ENCODE measurements at places on chromosomes 3 and 15.
A peak's percentile ranks its signal among the peaks of the same experiment; 100 is the strongest.

- no peak for DNase-seq
These were observed 425.1 kb upstream of the ROBO1 start for GRCh38 chr3:80192936-80193335.

DNA sequence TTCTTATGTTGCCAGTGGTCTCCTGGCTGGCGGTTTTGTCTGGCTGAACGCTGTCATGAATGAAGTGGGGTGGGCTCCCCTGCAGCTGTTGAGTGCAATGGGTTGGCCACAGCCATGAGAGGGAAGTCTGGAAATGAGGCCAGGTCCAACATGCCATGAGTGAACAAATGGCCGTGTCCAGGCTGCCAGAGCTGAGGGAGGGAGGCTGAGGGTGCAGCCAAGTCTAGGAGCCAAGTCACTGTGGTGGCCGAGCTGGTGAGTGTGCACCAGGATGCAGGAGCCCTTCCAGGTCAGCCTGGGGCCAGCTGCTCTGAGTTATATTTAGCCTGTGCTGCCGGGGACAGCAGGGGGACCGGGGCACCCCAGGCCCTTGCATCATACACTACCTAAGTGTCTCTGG, 24.7 kb upstream of the PRR23E start:
- DNase-seq, result no peak

DNA sequence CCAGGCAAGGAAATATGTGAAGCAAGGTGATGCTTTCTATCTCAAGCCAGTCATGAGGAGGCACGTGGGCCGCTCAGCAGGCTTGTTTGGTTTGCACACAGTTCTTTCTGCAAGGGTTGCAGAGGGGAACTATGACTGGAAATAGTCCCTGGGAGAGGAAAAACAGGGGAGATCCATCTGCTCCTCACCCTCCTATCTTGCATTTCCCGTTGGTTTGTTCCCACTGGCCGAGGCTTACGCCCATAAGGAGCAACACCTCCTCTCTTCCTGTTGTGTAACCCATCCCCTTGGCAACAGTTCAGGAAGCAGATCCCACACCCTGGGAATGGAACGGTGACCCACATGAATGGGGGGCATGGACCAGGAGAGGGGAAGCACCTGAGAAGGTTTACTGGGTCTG, 72.1 kb upstream of the MAGI1 start:
- DNase-seq, result no peak

DNA sequence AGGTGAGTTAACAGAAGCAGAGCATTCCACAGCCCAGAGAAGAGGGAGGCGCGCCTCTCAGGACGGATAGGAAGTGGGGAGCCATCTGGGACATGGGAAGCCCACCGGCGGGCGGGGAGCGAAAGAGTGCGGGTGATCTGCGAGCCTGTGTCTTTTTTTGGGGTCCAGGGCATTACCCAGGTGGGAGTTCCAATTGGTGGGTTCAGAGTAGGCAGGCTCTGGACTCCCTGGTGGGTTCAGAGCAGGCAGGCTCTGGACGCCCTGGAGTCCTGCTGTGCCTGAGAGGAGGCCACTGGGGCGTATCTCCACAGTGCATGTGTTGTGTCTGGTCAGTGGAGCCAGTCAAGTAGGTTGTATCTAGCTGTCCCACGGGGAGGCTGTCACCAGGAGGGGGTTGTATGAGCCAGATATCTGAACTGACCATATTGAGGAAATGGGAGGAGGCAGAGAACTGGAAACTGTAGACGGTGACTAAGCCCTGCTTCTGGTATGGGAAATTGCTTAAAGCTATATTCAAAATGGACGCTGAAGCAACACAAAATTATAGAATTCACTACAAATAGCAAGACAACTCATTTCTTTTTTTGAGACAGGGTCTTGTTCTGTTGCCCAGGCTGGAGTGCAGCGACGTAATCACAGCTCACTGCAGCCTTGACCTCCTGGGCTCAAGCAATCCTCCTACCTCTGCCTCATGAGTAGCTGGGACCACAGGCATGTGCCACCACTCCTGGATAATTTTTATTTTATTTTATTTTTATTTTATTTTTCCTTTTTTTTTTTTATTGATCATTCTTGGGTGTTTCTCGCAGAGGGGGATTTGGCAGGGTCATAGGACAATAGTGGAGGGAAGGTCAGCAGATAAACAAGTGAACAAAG, 34.5 kb upstream of the CHST2 start:
- peak; percentile 60 for DNase-seq

DNA sequence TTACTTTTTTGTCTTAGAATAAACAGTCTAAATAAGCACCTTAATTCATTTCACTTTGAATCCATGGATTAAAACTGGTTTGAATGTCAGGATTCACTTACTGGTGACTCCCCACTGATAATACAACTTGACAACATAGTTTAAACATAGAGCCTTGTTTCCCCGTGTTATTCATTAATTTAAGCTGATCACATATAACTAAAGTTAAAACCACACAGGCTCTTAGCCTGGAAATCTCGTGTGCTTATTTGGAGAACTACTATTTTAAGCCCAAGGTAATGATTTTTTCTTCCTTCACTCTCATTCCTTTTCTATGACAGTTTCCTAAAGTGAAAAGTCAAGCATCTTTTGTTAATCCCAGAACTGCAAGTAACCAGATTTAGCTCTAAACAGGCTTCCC, 64.2 kb downstream of the HACD2 start:
- DNase-seq, result no peak

DNA sequence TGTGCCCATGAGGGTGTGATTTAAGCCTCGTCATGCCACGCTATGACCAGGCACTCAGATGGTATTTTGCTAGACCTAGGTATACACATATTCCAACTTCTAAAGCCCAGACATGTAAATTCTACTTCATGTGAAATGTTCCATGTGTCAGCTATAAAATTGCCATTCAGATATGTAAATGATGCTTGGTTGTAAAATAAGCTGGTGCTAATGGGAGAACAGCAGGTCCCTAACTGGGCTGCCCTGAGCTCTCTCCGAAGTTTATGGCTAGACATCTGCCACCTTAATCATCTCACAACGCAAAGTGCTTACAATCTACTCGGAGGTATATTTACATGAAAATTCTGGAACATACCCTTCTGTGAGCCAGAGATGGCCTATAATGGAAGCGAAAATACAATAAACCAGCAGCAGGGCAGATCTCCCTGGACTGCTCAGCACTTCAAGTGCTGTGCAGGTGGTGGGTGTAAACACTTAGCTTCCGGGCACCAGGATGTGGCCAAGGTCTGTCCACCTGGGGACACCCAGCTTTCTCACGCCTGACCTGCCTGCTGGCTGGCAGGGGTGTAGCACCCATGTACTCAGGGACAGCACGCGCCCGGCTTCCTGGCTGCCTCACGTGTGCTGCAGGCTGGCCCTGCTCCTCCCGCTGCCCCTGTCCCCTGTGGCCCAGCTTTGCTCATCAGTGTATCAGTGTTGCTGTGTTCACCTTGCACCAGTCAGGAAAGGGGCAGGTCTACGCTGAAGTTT, 82.0 kb downstream of the CHDH start:
- no peak for DNase-seq

- DNase-seq, result peak; percentile 92
These were observed 6.9 kb upstream of the NFKBIZ start for GRCh38 chr3:101842245-101842934.

- no peak for DNase-seq
These were observed 72.2 kb downstream of the FAM174B start for GRCh38 chr15:92583096-92584034.

- peak; percentile 39 for DNase-seq
These were observed 7.0 kb upstream of the RNF111 start for GRCh38 chr15:58980351-58980939.

DNA sequence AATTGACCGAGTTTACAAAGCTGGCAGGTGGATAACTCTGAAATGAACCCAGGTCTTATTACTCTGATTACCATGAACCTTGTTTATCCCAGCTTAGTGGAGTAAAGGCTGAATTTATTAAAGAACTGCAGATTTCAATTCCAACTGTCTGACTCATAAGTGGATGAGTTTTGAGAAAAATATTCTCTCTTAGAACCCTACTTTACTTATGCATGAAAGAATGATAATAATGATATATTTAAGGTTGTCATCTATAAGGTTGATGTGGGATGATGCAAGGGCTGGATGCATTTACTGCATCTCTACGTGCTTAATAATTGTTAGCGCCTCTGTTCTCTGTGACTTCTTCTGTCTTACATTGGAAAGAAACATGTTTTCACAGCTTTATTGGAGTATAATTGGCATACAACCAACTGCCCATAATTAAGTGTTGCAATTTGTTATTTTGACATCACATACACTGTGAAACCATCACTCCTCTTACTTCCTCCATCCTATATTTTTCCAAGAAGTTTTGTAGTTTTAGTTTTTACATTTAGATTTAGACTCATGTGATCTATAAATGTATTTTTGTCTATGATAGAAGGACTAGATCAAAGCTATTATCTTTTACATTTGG, 771.2 kb upstream of the ARRDC4 start:
- peak; percentile 45 for DNase-seq

GRCh38 chr3:77298417-77298816, 258.5 kb downstream of the ROBO2 start:
- no peak for DNase-seq

DNA sequence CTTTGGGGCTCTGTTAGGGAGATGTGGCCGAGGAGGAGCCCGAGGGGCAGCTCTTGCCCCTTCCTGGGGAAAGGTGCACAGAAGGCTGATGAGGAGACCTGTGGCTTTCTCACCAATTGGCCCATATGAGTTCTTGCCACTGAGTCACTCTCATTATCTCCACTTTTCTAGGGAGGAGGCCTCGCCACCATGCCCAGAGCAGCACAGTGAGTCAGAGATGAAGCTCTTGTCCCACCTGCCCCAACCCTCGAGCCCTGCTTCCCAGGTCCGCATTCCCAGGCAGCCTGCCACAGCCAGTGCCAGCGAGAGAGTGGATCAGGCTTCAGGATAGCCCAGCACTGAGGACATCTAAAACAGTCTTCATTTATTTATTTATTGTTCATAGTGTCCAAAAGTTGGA, 53.5 kb downstream of the AMOTL2 start:
- DNase-seq, result peak; percentile 46

DNA sequence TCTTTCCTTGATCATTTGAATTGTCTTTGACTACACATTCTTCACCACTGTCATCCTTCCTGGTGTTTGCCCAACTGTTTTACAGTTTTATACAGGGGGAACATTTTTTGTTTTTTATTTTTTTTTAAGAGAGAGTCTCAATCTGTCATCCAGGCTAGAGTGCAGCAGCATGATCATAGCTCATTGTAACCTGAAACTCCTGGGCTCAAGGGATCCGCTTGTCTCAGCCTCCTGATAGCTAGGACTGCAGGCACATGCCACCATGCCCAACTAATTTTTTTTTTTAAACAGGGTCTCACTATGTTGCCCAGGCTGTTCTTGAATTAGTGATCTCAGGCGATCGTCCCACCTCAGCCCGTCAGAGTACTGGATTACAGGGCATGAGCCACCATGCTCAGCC, 222.6 kb downstream of the BBX start:
- DNase-seq, result no peak

- DNase-seq, result no peak
These were observed 337.7 kb downstream of the NEK10 start for GRCh38 chr3:27031476-27031875.

DNA sequence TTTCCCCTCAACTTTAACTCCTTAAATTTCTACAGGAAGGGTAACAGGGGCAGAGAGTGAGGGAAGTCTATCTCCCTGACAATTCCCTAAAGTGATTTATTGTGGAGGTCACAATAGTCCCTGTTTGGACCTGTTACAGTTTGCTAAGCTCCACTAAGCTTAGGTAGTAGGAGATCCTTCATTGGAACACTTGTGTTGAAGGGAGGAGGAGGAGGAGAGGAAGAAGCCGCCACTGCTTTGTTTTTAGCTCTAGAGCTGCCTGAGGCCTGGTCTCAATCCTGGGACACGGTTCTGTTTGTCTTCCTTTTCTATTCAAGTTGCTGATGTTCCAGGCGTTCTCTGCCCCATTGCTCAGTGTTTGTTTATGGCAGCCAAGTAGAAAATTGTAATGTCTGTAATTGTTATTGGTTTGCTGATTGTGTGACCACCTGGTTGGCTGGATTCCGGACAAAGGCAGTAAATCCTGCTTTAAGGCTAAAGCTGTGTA, 48.4 kb downstream of the HES1 start:
- no peak for DNase-seq

- peak; percentile 16 for DNase-seq
These were observed 96.8 kb upstream of the LMOD3 start for GRCh38 chr3:69219101-69219708.

GRCh38 chr3:195247086-195247862, 23.7 kb downstream of the XXYLT1 start:
- no peak for DNase-seq

GRCh38 chr3:195033531-195034091, 237.3 kb downstream of the XXYLT1 start:
- DNase-seq, result no peak

DNA sequence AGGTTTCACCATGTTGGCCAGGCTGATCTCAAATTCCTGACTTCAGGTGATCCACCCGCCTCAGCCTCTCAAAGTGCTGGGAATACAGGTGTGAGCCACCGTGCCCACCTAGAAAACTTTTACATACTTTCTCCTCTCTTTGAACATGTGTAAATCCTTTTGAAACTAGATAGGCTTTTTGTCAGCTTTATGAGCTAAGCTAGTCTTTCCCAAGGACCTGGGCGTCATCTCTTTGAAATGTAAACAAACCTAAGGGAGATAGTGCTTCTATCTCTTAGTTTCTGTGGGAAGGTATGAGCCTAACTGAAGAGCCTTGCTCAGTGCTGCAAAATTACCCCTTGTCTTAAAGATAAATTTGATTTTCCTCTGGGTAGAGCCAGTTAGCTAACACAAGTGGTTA, 4.8 kb downstream of the CX3CR1 start:
- peak; percentile 31 for DNase-seq

GRCh38 chr15:90248789-90249202, 560 bp upstream of the TTLL13 start:
- no peak for DNase-seq

GRCh38 chr15:36843822-36844221, 256.5 kb downstream of the MEIS2 start:
- peak; percentile 31 for DNase-seq

DNA sequence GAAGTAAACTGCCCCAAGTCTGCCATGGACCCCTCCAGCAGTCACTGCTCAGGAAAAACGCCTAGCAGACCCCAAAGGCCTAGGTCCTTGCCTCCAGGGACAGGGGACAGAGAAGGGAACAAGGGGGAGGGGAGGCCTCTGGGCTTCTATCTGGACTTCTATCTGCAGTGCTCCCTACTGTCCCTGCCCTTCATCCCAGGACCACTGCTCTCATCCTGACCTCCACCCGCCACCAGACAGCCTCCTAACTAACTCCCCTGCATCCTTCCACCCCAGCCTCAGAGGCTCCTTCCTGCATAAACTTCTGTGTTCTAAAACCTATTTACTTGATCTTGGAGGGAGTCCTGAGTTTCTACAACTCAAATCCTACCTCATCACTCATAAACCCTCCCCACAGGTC, 25.4 kb downstream of the SEMA7A start:
- no peak for DNase-seq

GRCh38 chr3:149411583-149411982, 34.1 kb upstream of the TM4SF1 start:
- DNase-seq, result no peak
